ENCODE measurements at places on chromosomes 12 and 14.
A peak's percentile ranks its signal among the peaks of the same experiment; 100 is the strongest.

DNA sequence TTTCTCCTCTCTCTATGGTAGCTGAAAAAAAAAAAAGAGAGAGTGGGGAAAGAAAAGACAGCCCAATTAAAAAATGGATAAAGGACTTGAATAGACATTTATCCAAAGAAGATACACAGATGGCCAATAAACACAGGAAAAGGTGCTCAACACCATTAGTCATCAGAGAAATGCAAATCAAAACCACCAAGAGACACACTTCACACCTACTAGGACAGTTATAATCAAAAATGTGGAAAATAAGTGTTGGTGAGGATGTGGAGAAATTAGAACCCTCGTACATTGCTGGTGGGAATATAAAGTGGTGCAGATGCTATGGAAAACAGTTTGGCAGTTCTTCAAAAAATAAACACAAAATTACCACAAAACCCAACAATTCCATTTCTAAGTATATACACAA is 172.4 kb upstream of the GRIN2B start:
- DNase-seq: no peak

GRCh38 chr12:130633771-130634170 is 82.3 kb downstream of the RIMBP2 start:
- DNase-seq: peak; percentile 44

GRCh38 chr14:96811985-96812667 is 14.9 kb downstream of the VRK1 start:
- DNase-seq: no peak

- DNase-seq: no peak
Observed at GRCh38 chr14:68112442-68112841, 292.9 kb downstream of the RAD51B start.

GRCh38 chr14:92248696-92249095 is 74.3 kb upstream of the SLC24A4 start:
- no peak for DNase-seq

GRCh38 chr14:60736494-60736893 is 1.9 kb downstream of the MNAT1 start:
- no peak for DNase-seq

- no peak for DNase-seq
Observed at GRCh38 chr12:59904874-59905521, 309.2 kb downstream of the SLC16A7 start.

- DNase-seq: no peak
Observed at GRCh38 chr12:112792301-112792700, 753 bp downstream of the RPH3A start.

- no peak for DNase-seq
Observed at GRCh38 chr14:72104011-72104613, 171.9 kb downstream of the RGS6 start.

- no peak for DNase-seq
Observed at GRCh38 chr12:76707772-76708171, 56.1 kb upstream of the ZDHHC17 start.

- no peak for DNase-seq
Observed at GRCh38 chr14:26191123-26191522, 406.7 kb downstream of the NOVA1 start.

DNA sequence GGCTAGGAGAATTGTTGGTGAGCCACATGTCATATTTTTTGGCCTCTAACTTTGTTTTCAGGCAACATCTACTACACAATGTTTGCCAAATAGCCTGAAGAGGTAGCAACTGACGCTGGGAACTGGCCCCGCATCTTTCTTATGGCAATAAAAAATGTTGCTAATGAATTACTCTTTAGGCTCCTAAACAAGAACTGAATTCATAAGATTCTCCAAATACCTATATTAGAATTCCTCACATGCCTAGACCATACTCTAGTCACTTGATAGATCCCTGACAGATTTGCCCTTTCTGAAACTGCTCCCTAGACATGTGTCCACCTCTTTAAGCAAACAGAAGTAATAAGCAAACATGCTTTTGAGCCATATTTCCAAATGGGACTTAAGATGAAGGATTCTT is 209.0 kb upstream of the ATXN7L3B start:
- no peak for DNase-seq

DNA sequence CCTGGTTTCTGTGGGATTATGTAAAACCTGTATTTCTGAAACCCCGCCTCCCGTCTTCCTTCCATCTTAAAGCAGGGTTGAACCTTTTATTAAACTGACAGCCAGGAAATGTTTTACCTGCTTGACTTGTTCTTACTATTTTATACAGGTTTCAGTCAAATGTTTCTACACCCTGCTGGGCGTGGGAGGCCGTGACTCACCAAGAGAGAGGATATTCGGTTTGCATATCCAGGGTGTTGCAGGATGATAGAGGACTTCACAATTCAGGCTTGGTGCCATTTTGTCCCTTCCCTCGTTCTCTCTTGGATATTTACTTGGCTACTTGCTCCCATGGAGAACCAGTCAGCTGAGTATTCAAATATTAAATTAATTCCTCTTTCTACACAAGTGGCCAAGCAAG is 69.7 kb downstream of the ARF6 start:
- no peak for DNase-seq
